ENCODE measurements at places on chromosomes 2 and 18.

GRCh38 chr2:216685327-216685875, 9.9 kb downstream of the IGFBP5 start:
- DNase-seq = no peak

- peak; percentile 20 for DNase-seq
These were observed 3.9 kb downstream of the BOD1L2 start for GRCh38 chr18:57150828-57151227.

DNA sequence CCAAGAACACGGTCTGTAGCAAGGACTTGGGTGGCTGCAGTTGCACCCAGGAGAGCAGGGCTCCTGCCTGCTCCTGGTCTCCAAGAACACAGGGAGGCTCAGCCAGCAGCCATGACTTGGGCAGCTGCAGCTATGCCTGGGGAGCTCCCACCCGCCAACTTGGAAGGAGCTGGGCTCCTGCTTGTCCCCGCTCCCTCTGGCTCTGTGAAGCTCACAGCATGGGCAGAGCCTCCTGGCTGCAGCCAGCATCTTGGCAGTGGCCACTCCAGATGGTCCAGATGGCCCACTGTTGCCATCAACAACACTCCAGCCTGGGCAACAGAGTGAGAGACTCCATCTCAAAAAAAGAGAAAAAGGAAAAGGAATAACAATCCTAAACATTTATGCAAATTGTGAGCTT, 5.2 kb downstream of the ZSCAN30 start:
- no peak for DNase-seq

GRCh38 chr18:10521566-10521965, 4.3 kb upstream of the NAPG start:
- DNase-seq = no peak

GRCh38 chr2:237968048-237968862, 1.4 kb downstream of the UBE2F start:
- DNase-seq = no peak

GRCh38 chr18:64982414-64983055, 768.3 kb upstream of the CDH7 start:
- no peak for DNase-seq

GRCh38 chr2:102048465-102048864, 56.7 kb downstream of the IL1R2 start:
- DNase-seq = no peak

DNA sequence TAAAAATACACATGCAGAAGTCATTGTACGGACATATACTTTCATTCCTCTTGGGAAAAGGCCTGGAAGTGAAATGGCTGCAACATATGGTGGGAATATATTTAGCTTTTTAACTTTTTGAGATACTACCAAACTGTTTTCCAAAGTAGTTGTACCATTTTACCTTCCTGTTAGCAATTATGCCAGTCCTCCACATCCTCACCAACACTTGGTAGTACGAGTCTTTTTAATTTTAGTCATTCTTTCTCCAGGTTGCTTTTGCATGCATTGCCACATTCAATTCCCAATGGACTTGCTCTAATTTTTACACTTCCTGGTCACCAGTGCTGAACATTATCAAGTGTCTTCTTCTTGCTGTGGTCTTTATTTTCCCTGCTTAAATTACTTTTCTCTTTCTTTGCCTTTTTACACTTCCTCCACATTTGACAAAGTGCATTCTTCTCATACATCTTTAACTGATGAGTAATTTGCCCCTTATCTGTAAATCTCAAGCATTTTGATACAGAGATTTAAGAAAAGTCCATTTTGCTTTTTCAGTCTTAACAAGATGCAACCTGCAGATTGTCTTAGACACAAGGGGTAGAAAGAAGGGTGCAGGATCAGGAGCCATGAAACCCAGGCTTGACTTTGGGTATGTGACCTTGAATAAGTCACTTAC, 14.5 kb downstream of the VIT start:
- DNase-seq = no peak

DNA sequence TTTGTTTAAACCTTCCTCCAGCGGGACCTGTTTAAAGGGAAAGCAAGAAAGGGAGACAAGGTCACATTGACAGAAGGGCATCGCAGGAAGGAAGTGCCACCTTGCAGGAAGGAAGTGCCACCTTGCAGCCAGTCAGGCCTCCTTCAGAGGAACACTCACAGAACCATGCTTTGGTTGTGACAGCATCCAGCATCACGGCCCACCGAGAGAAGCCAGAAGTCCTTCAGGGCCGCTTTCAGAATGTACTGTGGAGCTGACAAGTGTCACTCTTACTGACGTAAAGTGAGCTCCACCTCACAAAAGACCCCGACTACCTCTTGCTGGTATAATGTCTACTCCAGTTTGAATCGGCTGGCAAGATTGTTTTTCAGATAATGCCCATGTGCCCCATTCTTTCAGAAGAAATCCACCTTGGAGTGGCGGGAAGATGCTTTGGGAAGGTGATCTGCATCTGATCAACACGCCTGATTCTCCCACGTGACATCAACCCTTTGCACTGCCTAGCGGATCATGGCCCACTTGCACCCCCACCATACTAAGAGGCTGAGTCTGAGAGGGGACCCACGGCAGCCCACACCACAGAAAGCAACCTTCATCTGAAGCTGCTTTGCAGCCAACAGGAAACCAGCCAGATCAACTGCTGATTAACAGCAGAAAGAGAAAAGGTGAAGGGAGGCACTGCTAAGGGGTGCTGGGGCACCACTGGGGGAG, 99.8 kb downstream of the UXS1 start:
- no peak for DNase-seq

DNA sequence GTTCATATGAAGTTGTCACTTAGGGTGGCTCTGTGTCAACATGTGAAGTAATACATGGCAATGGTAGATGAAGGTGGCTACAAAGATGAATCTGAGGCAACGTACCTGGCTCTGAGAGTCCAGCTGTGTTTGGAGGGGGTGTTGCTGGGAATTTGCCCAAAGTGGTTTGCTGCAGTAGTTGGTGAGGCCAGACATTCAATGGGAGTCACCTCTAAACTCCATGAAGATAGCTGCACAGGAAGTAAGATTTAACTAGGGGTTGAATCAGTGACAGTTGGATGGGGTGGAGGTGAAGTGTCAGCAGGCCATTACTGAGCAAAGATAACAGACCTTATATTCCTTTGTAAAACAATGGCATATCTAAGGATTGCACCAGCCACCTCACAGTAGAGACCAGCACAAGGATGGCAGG, 71.8 kb downstream of the NUP35 start:
- no peak for DNase-seq

DNA sequence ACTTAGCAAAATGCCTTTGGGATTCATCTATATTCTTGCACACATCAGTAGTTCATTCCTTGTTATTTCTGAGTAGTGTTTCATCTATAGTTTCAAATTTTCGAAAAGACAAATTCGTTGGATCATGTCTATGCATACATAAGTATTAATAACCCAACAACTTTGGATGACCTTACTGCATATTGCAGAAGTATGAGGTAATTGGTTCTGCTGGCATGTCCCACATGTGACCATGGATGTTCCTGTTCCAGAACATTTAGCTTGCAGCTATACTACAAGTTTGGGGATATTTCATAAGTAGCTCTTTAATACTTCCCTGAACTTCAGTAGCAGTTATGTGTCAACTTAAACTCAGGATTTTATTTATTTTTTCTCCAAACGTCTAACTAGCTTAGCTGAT, 44.9 kb downstream of the APLF start:
- DNase-seq = no peak

DNA sequence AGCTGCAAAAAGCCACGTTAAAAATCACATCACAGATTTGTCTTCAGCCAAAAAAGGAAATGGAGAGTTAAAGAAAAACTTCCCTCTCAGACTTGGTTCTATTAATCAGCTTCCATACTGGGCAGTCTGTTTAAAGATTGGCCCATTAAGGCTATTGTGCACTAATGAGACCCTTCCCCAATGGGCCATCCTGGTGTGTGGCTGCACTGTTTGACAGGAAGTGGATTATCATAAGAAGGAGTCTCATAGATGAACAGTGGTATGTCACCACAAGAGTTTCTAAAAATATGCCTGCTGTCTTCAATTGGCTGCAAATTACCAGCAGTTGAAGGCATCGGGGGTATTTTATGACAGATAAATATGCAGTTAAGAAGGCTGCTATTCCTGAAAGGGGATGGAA, 247.6 kb upstream of the THSD7B start:
- DNase-seq = no peak

GRCh38 chr18:47390410-47391024, 139.1 kb upstream of the SKOR2 start:
- no peak for DNase-seq

GRCh38 chr2:144943293-144943941, 423.5 kb upstream of the ZEB2 start:
- DNase-seq = no peak

DNA sequence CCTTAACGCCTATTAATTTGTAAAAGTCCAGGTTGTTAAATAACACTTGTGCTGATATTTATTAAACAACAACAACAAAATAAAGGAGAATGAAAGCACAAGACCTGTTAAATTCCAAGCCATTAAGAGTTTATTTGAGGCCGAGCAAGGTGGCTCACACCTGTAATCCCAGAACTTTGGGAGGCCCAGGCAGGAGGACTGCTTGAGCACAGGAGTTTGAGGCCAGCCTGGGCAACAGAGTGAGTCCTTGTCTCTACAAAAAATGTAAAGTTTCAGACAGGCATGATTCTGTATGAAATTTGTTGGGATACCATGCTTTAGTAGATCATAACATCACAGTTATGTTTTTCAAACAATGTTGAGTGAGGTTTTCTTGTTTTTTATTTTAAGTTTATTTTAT, 17.1 kb downstream of the PELI1 start:
- DNase-seq = no peak

- DNase-seq = peak; percentile 4
These were observed 591.2 kb downstream of the RNF144A start for GRCh38 chr2:7508296-7508943.

GRCh38 chr2:3356799-3357198, 20.8 kb downstream of the EIPR1 start:
- no peak for DNase-seq

GRCh38 chr18:59387687-59388565, 28.9 kb upstream of the LMAN1 start:
- DNase-seq = peak; percentile 76

- peak; percentile 65 for DNase-seq
These were observed 15.2 kb downstream of the FBXO41 start for GRCh38 chr2:73268830-73269685.

DNA sequence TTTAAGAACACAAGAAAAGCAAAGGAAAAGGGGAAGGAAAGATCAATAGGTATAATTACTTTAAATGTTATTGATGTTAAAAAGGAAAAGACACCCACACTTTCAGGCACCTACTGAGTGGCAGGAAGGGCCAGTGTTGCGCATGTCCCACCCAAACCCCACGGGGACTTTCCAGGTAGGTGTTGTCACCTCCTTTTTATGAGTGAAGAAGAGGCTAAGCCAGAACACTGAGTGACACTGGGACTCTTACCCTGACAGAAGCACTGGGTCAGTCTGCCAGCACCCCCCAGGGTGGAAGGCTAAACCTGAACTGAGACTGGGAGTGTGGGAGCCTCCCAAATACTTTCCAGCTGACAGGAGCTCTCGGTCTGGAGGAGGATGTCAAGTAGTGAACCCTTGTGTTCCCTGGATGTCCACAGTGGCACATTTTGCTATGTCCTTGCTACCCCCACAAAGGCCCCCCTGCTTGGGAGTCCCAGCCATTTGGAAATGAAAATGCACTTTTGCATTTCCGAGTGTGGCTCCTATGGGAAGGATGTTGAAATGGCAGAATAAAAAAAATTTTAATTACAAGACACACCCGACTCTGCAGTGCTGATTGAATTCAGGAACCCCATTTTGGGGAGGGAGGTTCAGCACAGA, 90.9 kb upstream of the SMAD2 start:
- no peak for DNase-seq

DNA sequence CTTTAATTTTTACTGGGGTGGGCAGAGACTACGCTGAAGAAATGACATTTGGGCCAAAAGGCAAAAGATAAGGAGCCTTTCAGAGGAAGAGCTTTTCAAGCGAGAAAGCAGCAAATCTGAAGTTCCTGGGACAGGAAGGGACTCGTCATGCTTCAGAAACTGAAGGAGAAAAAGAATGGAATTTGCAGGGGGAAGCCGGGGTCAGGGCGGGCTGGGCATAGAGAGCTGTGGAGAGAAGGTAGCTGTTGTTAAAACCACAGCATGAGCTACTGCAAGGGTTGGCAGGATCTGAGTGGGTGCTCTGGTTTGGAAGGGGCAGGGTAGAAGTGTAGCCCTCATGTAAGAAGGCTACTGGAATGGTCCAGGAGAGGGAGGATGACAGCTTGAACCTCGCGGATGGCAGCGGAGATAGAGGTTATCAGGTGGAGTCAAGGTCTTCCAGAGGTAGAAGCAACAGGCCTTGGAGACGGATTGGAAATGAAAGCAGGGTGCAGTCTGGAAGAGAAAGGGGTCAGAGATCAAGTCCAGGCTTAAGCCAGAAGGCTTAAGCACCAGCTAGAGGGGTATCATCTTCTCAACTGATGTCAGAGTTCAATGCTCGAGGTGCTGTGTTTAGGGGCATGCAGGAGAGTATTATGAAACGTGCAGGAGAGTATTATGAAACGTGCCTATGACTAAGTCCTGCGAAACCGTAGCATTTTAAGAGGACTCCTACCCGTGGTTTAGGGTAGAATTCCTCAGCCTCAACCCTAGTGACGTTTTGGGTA, 18.9 kb downstream of the ATP8B1 start:
- DNase-seq = no peak

GRCh38 chr2:160308476-160308875, 108.4 kb upstream of the ITGB6 start:
- DNase-seq = no peak

- DNase-seq = no peak
These were observed 12.6 kb downstream of the AGAP1 start for GRCh38 chr2:235506291-235506996.

DNA sequence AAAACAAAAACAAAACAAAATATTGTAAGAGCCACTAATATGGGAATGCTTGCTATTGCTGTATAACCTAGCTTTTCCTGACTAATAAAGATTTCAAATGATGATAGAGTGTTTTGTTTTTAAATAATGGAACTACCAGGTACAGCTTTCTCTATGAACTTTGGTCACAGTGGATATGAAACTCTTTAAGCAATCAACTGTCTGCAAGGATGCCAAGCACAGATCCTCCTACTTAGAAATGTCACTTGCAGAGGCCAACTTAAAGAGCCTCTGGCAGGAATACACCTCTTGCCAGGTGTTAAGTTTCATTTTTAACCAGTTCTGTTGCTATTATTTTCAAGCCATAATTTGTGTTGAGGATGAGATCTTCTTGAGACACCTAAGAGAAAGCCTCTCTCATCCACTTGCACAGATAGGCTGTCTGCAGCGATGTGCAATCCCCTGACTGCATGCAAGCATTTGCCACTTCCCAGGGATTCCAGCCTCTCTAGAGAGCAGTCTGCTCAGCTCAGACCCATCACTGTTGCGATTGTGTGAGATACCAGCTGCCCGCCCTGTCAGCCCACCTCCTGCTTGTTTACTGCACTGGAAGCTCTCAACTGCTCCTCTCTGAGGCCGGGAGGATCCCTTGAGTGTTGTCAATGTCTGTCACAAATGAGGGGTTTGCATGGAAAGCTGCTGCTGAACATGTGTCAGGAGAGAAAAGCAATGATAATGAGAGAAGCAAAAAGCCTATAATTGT, 86.1 kb upstream of the SCG2 start:
- peak; percentile 18 for DNase-seq

- no peak for DNase-seq
These were observed 402.8 kb upstream of the SYT4 start for GRCh38 chr18:43680096-43680495.

- DNase-seq = no peak
These were observed 121.2 kb downstream of the DPP4 start for GRCh38 chr2:161952783-161953191.

GRCh38 chr2:25062511-25062917, 20.6 kb downstream of the EFR3B start:
- no peak for DNase-seq

Measured in NCI-H1092 (cell line).